Fibroblast of skin of scalp (primary cell): ENCODE measurements at places on chromosomes 1 and 21.
A peak's percentile ranks its signal among the peaks of the same experiment; 100 is the strongest.

DNA sequence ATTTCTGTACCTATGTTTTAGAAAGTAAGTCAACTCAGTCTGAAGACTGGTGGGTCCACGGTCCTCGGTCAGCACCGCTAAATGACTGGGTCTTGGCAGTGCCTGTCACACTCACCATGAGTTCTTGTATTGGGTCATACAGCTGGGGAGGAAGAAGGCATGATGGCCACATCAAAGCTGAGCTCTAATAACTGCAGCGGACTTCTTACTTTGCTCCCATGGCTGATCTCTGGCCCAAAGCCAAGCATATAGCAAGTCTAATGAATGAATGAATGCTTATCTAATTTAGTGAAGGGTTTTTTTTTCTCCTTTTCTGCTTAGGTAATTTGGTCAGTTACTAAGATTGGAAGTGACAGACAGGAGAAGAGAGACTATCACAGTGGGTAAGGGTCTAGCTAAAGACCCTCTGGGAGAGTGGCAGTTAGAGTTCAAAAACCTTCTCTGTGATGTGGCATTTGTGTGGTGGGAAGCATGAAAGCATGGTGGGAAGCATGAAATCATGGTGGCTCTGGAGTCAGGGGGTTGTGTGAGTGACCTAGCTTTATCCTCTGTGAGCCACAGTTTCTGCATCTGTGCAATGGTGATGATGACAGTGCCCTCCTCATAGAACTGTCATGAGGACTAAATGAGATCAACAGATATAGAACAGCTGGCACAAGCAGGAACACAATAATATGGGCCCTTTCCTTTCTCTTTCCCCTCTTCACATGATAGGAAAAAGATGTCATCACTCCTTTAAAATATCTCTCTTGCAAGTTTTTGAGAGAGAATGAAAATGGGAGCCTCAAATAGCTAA is 78.9 kb upstream of the JAK1 start:
- no peak for DNase-seq

DNA sequence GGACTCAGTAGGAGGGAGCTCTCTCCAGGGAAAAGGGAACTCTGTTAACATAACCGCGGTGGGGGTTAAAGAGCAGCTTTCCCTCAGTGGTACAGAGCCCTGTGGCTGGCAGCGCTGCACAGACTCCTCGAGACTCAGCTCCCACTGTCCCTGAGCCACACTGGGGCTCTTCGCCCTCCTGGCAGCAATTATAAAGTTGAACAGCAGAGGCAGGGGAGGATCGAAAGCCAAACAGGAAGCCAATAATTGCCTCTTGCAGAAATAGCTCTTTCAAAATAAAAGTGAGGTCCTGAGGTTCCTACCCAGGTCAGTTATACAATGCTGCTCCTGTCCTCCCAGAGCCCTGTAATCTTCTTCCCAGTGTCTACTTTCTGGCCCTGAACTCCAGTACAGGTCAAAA is 77.0 kb downstream of the FAM78B start:
- no peak for DNase-seq

- DNase-seq: no peak
These were observed 68.4 kb upstream of the GPR88 start for GRCh38 chr1:100469578-100469977.

- DNase-seq: peak; percentile 31
These were observed 231.3 kb upstream of the PLXNA2 start for GRCh38 chr1:208475449-208475848.

- DNase-seq: no peak
These were observed 405.6 kb downstream of the PTPRU start for GRCh38 chr1:29641921-29642320.

DNA sequence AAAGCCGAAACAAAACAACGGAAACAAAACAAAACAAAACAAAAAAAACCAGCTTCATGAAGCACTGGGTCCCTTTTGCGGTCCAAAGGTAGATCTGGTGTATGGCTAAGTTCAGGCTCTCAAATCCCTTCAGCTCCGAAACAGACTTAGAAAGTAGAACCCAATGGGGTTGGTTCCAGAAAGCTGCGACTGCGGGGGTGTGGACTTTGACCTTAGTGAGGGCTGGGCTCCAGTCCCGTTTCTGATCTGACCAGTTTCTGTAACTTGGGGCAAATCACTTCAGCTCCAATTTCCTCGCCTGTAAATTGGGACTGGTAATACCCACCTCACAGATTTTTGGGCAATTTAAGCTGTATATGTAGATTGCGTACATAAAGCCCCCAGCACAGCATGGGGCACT is 105.2 kb downstream of the ZSCAN20 start:
- no peak for DNase-seq

DNA sequence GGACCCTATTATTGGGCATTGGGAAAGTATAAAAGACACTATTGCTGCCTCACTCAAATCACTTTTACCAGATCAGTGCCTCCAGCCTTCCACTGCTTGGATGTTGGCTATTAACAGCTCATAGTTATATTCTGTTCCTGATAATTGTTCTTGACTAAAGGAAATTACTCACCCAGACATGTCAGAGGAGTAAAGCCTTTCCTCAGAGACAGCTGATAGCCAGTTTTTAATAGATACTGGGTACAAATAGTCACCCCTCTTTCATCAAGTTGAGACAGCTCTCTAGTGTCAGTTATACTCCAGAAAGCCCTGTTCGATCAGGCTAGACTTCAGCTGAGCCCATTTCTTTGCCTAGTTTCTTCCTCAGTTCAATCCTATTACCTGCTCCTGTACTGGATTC is 876.1 kb upstream of the B3GALT2 start:
- DNase-seq: no peak

DNA sequence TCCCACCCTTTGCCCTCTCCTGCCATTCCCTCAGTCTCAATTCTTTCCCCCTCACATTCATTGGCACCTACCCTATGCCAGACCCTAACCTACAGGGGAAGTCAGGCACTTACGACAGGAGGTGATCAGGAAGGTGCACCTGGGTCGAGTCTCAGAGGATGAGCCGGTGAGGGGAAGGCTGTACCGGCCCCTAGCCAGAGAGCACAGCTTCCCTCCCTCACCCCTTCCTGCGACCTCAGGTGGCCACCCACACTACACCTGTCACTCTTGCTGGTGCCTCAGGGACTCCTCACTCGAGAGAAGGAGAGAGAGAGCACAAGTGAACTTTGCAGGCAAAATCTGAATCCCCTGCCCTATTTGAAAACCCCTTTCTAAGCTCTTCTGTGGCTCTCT is 1.7 kb upstream of the MYOM3 start:
- no peak for DNase-seq

DNA sequence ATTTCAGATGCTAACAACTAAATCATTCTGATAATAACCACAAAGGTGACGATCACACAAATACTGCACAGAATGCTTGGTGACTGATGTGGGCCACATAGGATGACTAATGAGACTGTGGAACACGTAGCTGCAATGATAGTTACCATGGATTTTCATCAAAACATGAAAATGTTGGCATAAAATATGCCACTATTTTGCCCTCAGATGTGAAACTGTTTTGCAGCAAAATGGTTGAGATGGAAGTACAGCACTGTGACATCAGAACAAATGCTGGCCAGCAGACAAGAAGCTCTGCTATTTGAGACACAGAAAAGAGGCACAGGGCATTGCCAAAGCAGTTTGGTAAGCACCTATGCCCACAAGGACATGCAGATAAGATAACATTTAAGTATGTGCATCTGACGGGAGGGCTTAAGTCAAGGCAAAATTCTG is 83.8 kb downstream of the NIBAN1 start:
- no peak for DNase-seq

DNA sequence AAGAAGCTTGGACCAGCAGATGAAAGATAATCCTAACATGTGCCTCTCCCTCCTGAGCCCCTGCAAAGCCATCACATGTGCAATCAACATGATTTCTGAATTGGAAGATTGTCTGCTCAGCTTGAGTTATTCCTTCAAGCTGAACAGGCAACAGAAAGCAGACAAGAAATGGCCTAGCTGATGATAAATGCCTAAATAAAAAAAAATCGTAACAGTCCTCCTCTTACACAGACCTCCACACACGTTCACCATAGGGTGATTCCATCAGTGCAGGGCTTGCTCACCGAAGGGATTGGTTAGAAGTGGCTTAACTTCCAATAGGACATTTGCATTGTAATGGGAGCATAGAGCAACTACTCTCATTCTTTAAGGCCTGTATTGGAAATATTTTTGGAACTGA is 14.6 kb downstream of the KRTAP19-8 start:
- no peak for DNase-seq
